ENCODE measurements at places on chromosomes 1 and 21.

DNA sequence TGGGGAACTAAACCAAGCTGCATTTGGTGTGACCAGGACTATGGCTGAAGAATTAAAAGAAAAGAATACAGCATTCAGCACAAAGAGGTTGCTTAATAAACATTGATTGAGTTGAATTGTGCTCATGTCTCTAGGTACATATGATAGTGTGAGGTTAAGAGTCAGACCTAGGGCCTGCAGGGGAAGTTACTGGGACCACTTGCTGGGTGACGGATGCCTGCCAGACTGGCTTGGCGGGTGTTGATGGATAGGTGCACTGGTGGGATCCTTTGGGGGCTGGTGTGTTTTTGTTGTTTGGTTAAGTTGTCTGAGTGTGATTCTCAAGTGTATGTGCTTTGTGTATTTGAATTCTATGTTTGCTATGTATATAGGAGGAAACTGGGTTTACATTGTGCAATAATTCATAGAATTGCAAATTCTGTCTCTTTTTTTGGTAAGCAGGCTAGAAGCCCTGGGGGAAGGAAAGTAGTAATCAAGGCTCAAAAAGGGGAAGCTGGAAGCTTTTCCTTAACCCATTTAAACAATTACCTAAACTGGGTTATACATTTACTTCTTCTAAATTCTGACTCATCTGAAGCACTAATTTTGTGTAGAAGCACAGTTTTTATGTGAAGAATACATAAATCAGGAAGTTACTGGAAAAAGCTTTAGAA, 1.8 kb downstream of the CD101 start:
- no peak for DNase-seq

DNA sequence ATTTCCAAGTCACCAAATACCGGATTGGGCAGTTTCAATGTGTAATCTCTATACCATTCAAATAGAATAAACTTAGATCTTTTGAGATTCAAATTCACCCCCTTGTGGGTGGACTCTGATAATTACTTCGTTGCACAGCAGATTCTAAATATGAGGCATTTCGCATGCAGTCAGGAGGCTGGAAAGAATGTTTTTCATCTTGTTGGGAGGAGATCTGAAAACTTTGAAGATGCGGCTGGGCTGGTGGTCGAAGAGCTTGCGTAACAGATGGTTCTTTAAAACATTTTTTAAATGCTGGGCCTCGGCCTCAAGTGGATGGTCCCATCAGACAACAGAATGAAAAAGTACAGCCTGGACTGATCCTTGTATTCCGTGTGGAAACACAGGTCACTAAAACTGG, 10.4 kb downstream of the NR5A2 start:
- DNase-seq, result no peak

- no peak for DNase-seq
These were observed 3.8 kb downstream of the PTPN7 start for GRCh38 chr1:202156590-202156989.

DNA sequence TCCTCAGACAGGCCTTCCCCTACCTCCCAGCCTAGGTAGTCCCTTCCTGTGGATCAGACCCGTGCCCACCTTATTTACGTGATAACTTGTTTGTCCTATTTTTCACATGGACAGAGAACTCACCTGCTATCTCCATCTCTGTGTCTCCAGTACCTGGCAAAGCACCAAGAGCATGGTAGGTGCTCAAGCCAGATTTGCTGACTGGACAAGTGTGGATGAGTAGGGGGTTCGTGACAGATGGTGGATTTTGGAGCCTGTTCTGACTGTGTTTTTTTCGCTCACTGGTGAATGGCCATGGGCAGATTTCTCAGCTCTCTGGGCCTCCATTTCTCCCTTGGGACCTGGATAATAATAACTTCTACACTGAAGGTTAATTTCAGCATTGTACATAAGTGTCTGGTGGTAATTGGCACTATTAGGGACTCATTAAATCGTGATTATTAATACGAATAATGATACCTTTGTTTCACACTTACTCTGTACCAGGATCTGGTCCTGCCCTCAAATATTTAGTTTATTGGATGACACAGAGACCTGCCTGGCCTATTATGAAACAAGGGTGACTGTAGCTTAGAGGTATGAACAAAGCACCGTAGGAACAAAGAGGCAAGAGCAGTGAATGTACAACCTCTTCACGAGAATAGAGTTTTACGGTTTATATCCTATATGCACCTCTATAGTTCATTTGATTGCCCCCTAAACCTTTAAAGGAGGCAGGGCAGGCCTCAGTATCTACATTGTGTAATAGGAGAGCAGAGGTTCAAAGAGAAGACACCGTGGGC, 24.5 kb upstream of the SLC26A9 start:
- no peak for DNase-seq

GRCh38 chr1:14372526-14372925, 226.0 kb upstream of the KAZN start:
- DNase-seq, result no peak

GRCh38 chr21:44853601-44854390, 19.7 kb downstream of the PTTG1IP start:
- DNase-seq, result no peak

DNA sequence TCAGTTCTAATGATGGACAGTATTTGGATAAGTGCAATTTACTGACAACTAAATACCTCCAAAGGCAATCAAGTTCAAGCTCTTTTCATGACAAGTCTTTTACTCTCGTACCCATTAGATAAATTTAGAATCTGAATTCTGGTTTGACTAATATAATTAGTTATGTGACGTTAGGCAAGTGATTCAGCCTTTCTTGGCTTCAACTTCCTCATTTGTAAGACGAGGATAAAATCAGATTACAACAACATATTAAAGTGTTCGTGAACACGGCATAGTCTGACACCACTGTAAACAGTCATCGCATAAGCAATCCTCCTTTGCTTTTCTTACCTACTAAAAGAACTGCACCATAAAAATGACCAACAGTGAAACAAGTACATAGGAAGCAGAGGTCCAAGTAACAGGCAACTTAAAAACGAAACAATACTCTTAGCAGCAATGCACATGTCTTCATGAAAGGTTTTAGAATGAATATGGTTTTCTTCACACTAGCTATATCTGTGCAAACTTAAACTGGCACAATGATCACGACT, 25.7 kb downstream of the COA6 start:
- DNase-seq, result no peak

Data from nucleus accumbens (tissue), 56 donors.